ENCODE measurements at places on chromosomes 6 and 20. TPM values are rescaled to one million over a fixed set of nuclear protein-coding genes. Genes with fewer than 3 reads are reported as not detected.

ADGRF5 gene
- total RNA-seq, result not detected

GRCh38 chr6:42532038-42532669 lies 31.7 kb upstream of the UBR2 start:
- H3K4me3 ChIP-seq, result no peak overlapping the region
- H3K36me3 ChIP-seq, result no peaks in the 10 kb centered on the region
- DNase-seq, result no peak
- H3K4me1 ChIP-seq, result no peaks in the 10 kb centered on the region

GRCh38 chr6:39197521-39197920 lies 31.8 kb downstream of the KCNK5 start:
- H3K4me3 ChIP-seq, result no peak overlapping the region
- H3K36me3 ChIP-seq, result peaks cover 34% of the 10 kb centered on the region
- H3K27me3 ChIP-seq, result no peaks in the 10 kb centered on the region
- H3K27ac ChIP-seq, result no peak overlapping the region
- no peak for DNase-seq

FBXL4 gene
- total RNA-seq, result 12.2 TPM

- peaks cover 3% of the 10 kb centered on the region for H3K4me1 ChIP-seq
- H3K4me3 ChIP-seq, result no peak overlapping the region
- H3K27me3 ChIP-seq, result no peaks in the 10 kb centered on the region
- H3K27ac ChIP-seq, result no peak overlapping the region
These were observed 12.4 kb downstream of the TFB1M start for GRCh38 chr6:155301867-155302266.

- H3K4me3 ChIP-seq, result no peak overlapping the region
- no peak for DNase-seq
- no peaks in the 10 kb centered on the region for H3K36me3 ChIP-seq
- no peaks in the 10 kb centered on the region for H3K27me3 ChIP-seq
- no peaks in the 10 kb centered on the region for H3K4me1 ChIP-seq
These were observed 234.2 kb upstream of the OPRM1 start for GRCh38 chr6:153804755-153805330.

GJA1 gene
- 706 TPM for total RNA-seq

C20orf173 gene
- total RNA-seq, result not detected

DNA sequence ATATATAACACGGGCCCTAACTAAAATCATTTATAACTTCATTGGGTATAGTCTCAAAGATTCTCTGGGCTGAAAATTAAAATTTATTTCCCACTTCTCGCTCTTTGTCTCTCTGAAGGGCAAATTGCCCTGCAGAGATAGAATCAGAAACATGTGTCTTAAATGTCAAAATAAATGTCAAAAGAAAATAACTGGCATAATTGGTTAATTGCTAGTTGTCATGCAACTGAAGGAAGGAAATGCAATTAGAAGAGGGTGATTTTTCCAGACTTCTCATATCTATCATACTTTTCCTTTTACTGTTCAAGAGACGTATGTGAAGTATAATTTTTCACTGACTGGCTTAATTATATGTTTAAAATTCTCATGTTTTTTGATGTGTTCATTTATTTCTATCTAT lies 80.3 kb upstream of the HMGCLL1 start:
- no peak for DNase-seq
- no peaks in the 10 kb centered on the region for H3K4me1 ChIP-seq
- H3K36me3 ChIP-seq, result no peaks in the 10 kb centered on the region
- H3K27ac ChIP-seq, result no peak overlapping the region
- H3K27me3 ChIP-seq, result no peaks in the 10 kb centered on the region

MDFI gene
- total RNA-seq, result 57.3 TPM

GRCh38 chr6:118316796-118317384 lies 231.2 kb upstream of the PLN start:
- no peak overlapping the region for H3K4me3 ChIP-seq
- no peaks in the 10 kb centered on the region for H3K27me3 ChIP-seq
- H3K36me3 ChIP-seq, result no peaks in the 10 kb centered on the region
- DNase-seq, result no peak
- peaks cover 9% of the 10 kb centered on the region for H3K4me1 ChIP-seq
- H3K27ac ChIP-seq, result no peak overlapping the region

- no peaks in the 10 kb centered on the region for H3K36me3 ChIP-seq
- no peak overlapping the region for H3K4me3 ChIP-seq
- no peak overlapping the region for H3K27ac ChIP-seq
- no peak for DNase-seq
- no peaks in the 10 kb centered on the region for H3K27me3 ChIP-seq
These were observed 162.6 kb downstream of the BCKDHB start for GRCh38 chr6:80268865-80269730.

EYS gene
- 0.47 TPM for total RNA-seq
